IgD-negative memory B cell (primary cell): ENCODE measurements at places on chromosomes 2 and 18. TPM values are rescaled to one million over a fixed set of nuclear protein-coding genes. Genes with fewer than 3 reads are reported as not detected.

CNTNAP5 gene
- polyA plus RNA-seq, result not detected

COBLL1 gene
- polyA plus RNA-seq, result 114 TPM

RGPD3 gene
- 0.06 TPM for polyA plus RNA-seq

POTEI gene
- polyA plus RNA-seq, result not detected

TRIM54 gene
- polyA plus RNA-seq, result not detected
